ENCODE measurements at places on chromosomes 1 and 21.

- no peak for DNase-seq
Measured at GRCh38 chr21:35458405-35458804, 409.3 kb upstream of the RUNX1 start.

DNA sequence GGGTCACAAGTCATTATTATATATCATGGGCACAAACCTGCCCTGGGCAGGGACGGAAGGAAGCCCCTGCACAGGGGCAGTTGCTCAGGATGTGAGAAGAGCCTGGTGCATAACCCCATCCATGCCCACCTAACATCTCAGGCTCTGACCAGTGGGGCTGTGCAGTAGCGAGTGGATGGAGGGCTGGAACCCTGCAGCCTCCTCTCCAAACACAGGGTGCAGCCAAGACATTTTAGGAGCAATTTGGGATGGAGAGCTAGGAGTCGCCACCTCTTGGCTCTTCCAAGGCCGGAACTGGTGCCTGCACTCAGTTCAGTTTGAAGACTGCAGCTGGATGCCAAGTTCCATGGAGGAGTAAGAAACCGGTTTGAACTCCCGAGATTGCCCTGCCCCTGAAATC, 2.8 kb downstream of the MX1 start:
- DNase-seq = no peak

DNA sequence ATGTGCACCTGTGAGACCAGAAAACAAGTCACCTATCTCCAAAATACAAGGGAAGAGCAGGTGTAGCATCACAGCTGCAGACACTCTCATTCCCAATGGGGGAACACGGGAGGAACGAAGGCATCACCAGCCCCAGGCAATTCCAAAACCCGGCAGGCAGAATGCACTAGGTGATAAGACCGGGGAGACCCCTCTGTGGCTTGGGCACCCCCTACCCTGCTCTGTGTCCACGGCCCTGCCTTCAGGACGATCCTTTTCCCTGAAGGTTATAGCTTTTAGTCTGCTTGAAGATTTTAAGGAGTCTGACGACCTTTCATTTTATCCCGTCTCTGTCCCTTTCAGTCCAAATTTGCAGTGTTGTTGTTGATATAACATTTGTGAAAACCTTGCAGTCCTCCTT, 19.2 kb downstream of the TRPM2 start:
- DNase-seq = no peak

DNA sequence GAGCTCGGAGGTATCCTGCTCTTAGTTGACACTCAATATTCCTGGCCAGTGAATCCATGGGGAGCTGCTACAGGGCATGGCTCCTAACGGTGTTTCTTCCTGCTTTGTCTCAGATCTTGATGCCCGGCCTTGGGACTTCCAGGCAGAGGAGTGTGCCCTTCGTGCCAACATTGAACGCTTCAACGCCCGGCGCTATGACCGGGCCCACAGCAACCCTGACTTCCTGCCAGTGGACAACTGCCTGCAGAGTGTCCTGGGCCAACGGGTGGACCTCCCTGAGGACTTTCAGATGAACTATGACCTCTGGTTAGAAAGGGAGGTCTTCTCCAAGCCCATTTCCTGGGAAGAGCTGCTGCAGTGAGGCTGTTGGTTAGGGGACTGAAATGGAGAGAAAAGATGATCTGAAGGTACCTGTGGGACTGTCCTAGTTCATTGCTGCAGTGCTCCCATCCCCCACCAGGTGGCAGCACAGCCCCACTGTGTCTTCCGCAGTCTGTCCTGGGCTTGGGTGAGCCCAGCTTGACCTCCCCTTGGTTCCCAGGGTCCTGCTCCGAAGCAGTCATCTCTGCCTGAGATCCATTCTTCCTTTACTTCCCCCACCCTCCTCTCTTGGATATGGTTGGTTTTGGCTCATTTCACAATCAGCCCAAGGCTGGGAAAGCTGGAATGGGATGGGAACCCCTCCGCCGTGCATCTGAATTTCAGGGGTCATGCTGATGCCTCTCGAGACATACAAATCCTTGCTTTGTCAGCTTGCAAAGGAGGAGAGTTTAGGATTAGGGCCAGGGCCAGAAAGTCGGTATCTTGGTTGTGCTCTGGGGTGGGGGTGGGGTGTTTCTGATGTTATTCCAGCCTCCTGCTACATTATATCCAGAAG, 16.7 kb downstream of the ALX3 start:
- DNase-seq = peak; percentile 47

DNA sequence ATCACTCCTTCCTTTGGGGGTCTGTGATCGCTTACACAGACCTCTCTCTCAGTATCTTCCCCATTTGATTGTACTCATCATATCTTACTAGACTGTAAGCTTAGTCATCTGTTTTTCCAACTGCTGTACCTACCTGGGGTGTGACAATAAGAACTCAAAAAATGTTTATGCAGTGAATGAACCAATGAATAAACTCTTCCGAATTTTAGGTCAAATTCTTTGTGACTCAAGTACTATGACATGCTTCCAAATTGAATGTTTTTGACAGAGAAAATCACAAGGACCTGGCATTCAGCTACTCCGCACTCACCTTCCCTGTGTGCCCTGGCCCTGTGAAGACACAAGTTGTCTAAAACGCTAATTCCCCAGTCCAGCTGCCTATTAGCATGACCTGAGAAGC, 42.1 kb downstream of the TMCO4 start:
- no peak for DNase-seq

- DNase-seq = no peak
Measured at GRCh38 chr1:46544561-46545240, 6.7 kb downstream of the KNCN start.

DNA sequence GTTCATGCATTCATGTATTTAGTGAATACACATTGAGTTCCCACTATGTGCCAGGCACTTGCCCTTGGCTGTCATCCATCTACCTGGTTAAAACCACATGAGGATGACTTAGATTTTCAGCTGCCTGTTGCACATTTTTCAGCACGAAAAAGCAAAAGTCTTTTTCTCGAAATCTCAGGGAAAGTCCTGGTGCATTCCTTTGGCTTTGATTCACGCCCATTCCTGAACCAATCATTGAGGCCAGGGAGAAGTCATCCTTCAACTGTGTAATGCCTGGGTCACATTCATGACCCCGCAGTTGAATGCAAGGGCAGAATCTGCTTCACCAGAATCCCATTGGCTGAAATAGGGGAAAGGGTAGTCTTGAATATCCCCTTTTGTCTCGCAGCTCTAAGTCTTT, 84.4 kb downstream of the RNF220 start:
- no peak for DNase-seq

DNA sequence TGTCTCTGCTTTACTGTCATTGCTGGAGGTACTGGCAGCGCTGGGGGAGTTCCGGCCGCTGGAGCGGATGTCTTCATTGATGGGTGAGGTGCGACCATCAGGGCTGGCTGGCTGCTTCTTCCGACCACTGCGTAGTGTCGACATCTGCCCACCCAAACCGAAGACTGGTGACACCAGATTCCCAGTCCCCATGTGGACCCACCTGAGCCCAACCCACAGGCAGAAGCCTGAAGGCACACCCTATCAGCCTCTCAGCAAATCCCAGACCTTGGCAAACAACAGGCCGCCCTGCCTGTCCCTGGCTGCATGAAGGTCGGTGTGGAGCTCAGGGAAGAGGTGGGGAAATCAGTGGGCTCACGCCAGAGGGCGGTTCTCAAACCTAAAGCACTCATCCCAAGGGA, 44.8 kb downstream of the SLC45A1 start:
- DNase-seq = no peak

DNA sequence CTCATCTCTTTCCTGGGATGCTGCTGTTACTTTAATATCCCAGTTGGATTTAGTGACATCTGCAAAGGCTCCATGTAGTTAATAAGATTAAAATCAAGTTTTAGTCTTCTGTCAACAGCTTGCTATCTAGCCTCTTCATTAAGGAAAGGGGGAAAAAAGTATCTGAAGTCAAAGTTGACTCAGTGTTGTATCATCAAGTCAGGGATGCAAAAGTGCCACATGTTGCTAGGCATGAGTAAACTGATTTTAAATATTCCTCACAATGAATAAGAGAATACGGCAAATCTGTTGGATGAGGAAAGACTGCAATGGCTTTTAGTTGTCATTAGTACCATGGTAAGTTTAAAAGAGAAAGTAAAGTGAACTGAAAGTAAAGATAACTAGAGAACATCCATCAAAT, 383.2 kb upstream of the ZRANB2 start:
- no peak for DNase-seq

DNA sequence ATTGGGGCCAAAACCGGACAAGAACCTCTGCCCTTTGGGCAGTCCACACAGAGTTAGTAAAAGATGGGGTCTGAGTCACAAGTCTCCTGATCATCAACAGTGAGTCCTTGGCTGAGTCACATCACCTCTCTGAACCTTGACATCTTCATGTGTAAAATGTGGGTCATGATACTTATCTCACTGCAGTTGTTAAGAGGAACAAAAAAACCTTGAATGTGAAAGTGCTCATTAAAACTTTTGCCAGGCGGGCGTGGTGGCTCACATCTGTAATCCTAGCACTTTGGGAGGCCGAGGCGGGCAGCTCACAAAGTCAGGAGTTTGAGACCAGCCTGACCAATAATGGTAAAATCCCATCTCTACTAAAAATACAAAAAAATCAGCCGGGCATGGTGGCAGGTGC, 15.7 kb downstream of the S100A16 start:
- DNase-seq = no peak

GRCh38 chr1:19926296-19927129, 3.1 kb upstream of the PLA2G2E start:
- no peak for DNase-seq

GRCh38 chr1:221992427-221992826, 250.5 kb upstream of the DUSP10 start:
- no peak for DNase-seq

DNA sequence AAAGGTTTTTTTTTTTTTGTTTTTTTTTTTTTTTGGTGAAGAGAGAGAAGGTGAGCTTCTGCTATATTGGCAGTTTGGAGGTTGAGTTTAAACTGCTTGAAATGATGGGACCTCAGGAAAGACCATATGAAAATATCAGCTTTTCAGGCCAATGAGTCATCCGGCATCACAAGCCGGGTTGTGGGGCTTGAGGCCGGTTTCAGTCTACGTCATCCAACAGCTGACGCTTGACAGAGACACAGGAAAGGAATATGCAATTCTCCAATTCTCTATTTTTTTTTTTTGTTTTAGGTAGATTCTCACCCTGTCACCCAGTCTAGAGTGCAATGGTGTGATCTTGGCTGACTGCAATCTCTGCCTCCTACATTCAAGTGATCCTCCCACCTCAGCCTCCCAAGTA, 52.4 kb downstream of the KCNJ6 start:
- DNase-seq = no peak

DNA sequence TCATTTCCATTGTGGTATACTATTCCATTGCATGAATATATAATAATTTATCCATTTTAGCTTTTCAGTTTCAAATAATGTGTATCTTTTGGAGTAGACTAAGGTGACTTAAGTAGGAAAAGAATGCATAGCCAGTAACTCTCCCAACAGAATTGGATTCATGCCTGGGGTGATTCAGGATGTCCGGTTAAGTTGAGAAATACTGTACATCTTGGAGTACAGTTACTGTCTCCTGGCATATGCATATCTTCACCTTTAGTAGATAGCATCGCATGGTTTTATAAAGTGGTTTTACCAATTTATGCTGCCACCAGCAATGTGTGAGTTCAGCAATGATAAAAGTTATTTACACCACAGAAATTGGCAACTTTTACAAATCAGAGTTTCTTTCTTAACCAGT, 18.6 kb upstream of the SLC6A9 start:
- DNase-seq = no peak

DNA sequence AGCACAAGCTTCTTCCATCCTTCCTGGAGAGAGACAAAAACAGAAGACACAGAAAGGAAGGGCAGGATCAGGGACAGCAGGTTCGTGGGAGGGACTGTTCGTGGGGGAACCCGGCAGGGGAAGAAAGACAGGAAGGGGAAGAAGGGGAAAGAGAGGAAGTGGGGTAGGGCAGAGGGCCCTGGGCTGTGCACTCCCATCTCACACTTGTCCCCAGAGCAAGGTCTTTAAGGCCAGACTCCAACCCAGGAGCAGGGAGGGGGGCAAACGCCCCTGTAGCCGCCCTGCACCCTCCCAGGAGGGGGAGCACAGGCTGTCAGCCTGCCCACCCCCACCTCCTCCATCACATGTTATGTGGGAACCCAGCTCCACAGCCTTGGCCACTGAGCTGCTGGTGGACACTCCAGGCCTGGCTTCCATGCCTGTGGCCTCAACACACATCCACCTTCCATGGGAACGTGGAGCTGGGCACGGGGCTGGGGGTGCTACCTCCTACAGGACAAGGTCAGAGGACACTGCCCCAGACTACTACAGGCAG, 9.3 kb downstream of the SLC19A1 start:
- DNase-seq = no peak

DNA sequence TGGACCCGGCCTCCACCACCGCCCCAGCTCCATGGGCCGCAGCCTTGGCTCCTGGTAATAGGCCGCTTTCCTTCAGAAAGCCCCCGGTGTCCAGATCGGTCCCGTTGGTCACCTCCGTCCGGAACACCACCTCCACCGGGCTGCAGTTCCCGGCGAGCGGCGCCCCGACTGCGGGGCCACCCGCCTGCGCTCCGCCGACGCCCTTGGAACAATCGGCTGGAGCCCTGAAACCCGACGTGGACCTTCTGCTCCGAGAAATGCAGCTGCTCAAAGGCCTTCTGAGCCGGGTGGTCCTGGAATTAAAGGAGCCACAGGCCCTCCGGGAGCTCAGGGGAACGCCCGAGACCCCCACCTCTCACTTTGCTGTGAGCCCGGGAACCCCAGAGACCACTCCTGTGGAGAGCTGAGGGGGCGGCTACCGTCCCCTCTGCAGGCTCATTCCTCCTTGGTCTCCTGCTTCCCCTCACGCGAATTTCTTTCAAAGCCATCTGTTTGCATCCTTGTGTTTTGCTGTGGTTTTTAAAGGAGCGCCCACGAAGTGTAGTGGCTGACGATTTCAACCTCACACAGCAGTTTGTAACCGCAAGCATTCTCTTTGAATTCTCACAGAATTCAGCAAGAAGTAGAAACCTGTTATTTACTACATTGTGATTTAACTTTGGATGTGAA, 6.0 kb downstream of the FCRLB start:
- peak; percentile 10 for DNase-seq

- no peak for DNase-seq
Measured at GRCh38 chr1:12229386-12229834, 420 bp upstream of the VPS13D start.

GRCh38 chr21:28325618-28326017, 667.1 kb downstream of the LTN1 start:
- no peak for DNase-seq

- no peak for DNase-seq
Measured at GRCh38 chr1:230050973-230051735, 15.9 kb upstream of the GALNT2 start.

- DNase-seq = no peak
Measured at GRCh38 chr1:3774946-3775489, 2.5 kb downstream of the SMIM1 start.

DNA sequence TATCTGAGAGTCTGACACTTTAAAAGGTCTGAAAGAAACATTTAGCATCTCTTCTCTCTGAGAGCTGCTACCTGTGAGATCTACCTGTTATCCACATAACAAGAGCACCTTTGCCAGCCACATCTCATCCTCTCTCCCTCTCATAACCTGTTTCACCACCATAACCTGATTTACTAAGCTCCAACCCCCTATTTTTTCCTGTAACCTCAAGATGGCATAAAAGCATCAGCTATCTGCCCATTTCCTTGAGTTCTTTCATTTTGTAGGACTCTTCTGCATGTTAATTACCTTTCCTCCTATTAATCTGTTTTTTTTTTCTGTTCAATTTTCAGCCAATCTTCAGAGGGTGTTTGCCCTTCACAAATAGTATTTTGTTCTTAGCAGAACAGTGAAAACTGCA, 136.5 kb upstream of the KCNK1 start:
- no peak for DNase-seq

GRCh38 chr1:204336421-204337035, 23.2 kb downstream of the PLEKHA6 start:
- DNase-seq = no peak

- no peak for DNase-seq
Measured at GRCh38 chr1:150257624-150258585, at the start of gene CA14. TSS of gene CA14 (plus strand) at chr1:150257774. CDS start at chr1:150258129, 355 bp downstream.
